ENCODE measurements at places on chromosomes 7 and 10. TPM values are rescaled to one million over a fixed set of nuclear protein-coding genes. Genes with fewer than 3 reads are reported as not detected.

GRCh38 chr10:107418085-107418806 is 253.7 kb upstream of the SORCS1 start:
- no peak for DNase-seq

- no peak for DNase-seq
These were observed 15.4 kb upstream of the FKBP9 start for GRCh38 chr7:32941681-32942414.

DNA sequence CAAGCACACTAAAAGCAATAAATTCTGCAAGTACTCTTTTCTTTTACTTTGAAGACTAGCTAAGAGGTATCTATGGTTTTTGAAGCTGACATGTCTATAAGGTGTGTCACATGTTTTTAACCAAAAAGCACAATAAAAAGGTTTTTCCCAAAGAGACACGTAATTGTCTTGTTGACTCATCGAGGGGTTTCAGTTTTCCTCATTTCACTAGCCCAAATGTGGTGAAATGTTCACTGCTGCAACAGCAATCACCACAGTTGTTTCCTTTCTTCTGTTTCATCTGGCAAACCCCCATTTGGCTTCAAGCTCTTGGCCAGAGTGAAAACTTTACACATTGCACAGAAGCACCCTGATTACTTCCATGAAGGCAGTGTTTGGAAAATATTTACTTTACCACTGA is 3.8 kb upstream of the HOXA4 start:
- DNase-seq = peak; percentile 15

DNA sequence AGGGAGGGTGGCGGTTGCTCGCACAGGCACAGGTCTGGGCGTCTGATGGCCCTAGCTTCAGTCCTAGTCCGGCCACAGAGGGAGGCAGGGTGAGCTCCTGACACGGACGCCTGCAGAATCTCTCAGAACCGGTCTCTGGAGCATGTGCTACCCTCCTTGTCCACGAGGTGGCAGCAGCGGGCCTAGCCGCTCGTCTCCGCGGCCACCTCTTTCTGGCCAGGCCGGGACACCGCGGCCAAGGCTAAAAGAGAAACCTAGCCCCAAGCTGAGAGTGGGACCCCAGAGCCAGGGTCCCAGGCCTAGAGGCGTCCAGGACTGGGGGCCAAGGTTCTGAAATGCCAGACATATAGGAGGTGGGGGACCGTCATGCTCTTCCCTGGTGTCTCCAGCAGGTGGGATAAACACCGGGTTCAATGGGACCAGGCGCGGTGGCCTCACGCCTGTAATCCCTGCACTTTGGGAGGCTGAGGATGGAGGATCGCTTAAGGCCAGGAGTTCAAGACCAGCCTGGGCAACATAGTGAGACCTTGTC is 3.2 kb upstream of the LAT2 start:
- peak; percentile 85 for DNase-seq

- no peak for DNase-seq
These were observed 65.8 kb downstream of the RAB18 start for GRCh38 chr10:27569946-27570345.

- no peak for DNase-seq
These were observed 180.3 kb downstream of the CCDC71L start for GRCh38 chr7:106480616-106481031.

Gene TMEM139
- total RNA-seq = not detected

All from natural killer cell (primary cell).